ENCODE measurements at places on chromosomes 12 and 14. TPM values are rescaled to one million over a fixed set of nuclear protein-coding genes. Genes with fewer than 3 reads are reported as not detected.

PTCSC3 gene
- not detected for polyA plus RNA-seq

GRCh38 chr14:55152052-55152753 is 23.2 kb downstream of the LGALS3 start:
- H3K36me3 ChIP-seq = peaks cover 2% of the 10 kb centered on the region
- H3K27ac ChIP-seq = no peak overlapping the region

SERPINA10 gene
- not detected for polyA plus RNA-seq

DNA sequence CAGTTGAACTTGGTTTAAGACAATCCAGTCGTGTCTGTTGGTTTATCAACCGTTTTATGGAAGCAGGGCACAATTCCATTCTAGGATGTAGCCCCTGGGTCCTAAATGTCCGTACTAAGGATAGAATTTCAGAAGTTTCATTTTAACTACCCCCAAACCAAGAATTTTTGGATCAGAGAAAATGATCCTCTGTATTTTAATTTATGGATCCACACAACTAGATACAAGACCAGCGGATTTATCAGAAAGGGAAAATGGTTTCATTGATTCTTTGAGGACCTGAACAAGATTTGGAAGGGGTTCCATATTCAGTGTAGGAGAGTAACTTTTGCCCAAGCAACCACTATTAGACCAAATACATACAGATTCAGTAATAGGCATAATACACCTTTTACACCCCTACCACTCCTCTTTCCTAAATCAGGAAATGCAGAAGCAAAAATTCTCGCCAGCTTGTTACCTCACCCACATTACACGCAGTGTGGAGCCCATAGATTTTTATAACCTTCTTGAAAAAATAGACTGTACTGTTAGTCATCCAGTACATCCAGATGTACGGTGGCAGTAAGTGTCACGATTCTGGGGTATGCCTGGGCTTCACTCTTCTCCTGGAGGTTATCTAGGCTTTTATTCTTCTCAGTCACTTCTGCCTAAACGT is 1.4 kb upstream of the FBXL14 start:
- peaks cover 7% of the 10 kb centered on the region for H3K36me3 ChIP-seq
- DNase-seq = peak; percentile 36
- H3K27me3 ChIP-seq = no peaks in the 10 kb centered on the region
- H3K4me3 ChIP-seq = no peak overlapping the region
- H3K4me1 ChIP-seq = peaks cover 25% of the 10 kb centered on the region
- H3K27ac ChIP-seq = no peak overlapping the region

MYF6 gene
- not detected for polyA plus RNA-seq

GRCh38 chr12:50024805-50025186 is 498 bp downstream of the RACGAP1 start:
- no peaks in the 10 kb centered on the region for H3K36me3 ChIP-seq
- H3K27ac ChIP-seq = no peak overlapping the region
